ENCODE measurements at places on chromosomes 7 and 10.

GRCh38 chr7:77580762-77581350 is 43.8 kb downstream of the PTPN12 start:
- DNase-seq, result no peak

GRCh38 chr7:132393789-132394261 is 182.4 kb downstream of the PLXNA4 start:
- no peak for DNase-seq

DNA sequence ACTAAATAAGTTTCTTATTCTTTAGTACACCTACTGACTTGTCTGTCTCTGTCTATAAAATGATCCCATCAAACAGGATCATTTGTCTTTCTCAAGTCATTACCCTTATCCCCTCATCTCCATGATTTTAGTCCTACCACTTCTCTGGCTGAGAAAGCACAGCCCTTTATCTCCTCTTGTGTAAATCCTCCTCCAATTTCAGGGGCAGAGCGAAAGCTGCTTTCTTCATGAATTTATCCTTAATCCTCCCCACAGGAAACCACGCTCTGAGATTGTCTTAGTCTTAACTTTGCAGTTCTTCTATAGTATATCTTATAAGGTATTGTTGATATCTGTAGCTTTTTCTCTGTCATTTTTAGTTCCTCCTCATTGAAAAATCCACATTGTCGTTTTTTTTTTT is 239.7 kb upstream of the PLXDC2 start:
- DNase-seq, result no peak

GRCh38 chr7:44220358-44221112 is 19.8 kb downstream of the YKT6 start:
- DNase-seq, result no peak

GRCh38 chr7:115094163-115094562 is 172.3 kb downstream of the MDFIC start:
- DNase-seq, result no peak

Measured in activated CD4-positive, CD25-positive, alpha-beta regulatory T cell treated with anti-CD3 and anti-CD28 coated beads, Interleukin-2, amount 50 U/mL, for 16 hours (primary cell).